ENCODE measurements at places on chromosomes 2 and 18. TPM values are rescaled to one million over a fixed set of nuclear protein-coding genes. Genes with fewer than 3 reads are reported as not detected.

Gene NXPH2
- not detected for total RNA-seq

Gene FAM161A
- 1.3 TPM for total RNA-seq

Gene ARL5A
- total RNA-seq = 38.0 TPM

Gene UGT1A4
- total RNA-seq = 0.14 TPM

Gene CCDC85A
- not detected for total RNA-seq

Gene MFF
- total RNA-seq = 44.2 TPM

Gene CABYR
- total RNA-seq = 9.0 TPM

Gene STAT4
- 2.6 TPM for total RNA-seq
